CD4-positive, alpha-beta T cell treated with Interleukin-1 beta for 1 hour (primary cell): ENCODE measurements at places on chromosomes 1 and 21.

DNA sequence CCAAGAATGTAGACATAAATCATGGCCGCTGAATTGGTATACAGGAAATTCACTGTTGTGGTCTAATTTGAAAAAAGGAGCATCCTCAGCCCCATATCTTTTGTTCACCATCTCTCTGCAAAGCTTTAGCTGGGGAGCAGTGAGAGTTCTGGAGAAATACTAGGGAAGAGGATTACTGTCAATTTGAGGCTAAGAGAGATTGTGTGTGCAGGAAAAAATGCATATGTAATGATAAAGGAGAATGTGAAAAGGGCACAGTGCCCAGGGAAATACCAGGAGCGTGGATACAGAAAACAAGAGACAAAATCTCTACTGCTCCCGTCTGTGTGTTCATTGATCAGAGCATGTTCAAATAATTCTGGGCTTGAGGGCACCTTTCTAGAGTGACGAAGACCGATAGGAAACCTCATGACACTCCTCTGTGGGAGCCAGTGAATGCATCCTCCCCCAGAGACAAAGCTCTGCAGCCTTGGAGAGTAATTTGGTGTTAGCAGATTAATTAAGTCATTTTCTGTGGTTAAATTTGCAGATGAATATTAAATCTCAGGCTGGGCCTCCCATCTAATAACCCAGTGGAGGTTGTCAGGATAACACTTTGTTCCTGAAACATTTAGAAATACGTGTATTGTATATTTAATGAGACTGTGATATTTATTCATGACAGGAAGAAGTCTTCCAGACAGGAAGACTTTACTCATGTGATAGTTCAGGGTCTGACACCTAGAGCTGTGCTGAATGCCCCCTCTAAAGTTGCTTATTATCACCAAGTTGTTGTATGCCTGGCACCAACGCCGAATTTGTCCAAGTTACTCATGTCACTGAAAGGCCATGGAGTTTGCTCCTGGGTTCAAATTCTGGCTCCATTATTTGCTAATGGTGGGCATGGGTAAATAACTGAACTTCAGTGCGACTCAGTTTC, 287.3 kb upstream of the SGIP1 start:
- no peak for DNase-seq

DNA sequence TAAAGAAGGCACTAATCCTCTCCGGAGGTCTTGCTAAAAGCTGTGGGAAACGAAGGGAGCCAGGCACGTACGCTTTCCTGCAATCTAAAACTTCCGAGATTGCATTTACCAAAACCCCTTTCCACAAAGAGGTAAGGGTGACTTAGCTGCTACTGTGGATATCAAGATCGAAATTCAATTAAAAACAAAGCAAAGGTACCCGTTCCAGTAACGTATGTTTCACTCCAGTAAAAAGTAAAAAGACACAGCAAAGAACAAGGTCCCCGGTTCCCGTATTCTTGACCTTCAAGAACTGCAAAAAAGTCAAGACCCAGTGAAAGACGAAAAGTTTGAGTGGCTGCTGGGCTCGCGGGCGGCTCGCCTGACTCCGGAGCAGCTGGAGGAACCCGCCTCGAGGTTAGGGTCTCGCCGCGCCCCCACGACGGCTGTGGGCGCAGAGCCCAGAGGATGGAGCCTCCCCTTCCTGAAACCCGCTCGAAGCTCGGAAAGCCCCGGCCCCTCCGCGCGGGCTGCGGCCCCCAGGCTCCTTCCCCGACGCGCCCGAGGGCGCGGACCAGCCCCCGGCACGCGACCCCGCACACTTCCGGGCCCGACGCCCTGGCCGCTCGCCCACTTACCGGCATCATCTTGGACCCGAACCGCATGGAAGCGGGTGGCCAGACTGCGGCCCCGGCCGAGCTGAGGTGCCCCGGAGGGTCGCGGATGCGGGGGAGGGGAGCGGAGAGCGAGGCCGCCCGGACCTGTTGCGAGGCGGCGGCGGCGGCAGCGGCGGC, 524 bp downstream of the TP53BP2 start:
- DNase-seq: peak; percentile 68

DNA sequence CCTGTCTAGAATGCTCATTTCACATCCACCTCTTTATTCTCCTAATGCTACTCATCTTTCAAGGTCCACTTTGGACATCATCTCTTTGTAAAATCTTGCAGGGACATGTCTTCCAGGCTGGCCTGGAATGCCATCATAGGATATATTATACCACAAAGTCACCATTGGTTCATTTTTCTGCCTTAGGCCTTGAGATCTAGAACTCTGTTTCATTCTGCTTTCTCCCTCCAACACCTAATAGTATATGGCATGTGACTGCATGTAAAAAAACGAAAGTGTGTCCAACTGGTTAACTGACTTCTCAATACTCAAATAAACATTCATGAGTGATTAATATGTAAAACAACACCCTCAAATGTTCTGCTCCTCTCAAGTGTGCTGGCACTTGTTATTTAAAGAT, 84.1 kb downstream of the RGS2 start:
- no peak for DNase-seq

DNA sequence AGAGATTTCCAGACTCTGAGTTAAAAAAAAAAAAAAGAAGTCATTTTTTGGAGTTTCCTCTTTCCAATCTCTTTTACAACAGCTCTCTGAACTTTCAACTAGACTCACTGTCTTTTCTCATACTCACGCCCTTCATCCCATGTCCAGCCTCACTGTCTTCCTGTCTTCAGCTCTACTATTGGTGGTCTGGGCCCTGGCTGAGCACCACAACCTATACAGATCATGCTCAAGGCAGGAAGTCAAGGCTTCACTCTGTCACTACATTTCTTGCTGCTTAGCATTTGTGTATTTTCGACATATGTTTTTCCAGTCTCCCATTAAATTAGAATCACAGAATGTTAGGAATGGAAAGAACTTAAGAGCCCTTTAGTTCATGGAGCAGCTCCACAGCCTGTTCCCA, 106.4 kb upstream of the PPP2R5A start:
- DNase-seq: no peak

DNA sequence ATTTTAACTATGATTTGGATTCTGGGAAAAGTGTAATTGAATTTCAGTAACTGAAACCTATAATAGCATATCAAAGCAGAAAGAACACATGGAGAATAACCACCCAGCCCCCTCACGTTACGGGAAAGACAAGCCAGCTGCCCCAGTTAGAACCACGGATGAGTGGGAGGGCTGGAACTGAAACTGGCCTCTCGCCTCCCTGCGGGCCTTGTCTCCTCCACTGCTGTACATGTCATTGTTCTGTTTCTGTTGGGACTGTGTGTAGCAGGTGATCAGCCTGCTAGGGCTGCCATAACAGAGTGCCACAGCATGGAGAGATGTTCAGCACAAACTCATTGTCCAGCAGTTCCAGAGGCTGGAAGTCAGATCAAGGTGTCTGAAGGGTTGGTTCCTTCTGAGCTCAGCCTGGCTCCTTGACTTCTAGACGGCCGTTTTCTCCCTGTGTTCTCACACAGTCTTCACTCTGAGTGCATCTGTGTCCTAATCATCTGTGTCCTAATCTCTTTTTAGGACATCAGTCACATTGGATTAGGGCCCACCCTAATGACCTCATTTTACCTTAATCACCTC, 52.4 kb downstream of the MAP3K21 start:
- no peak for DNase-seq

GRCh38 chr1:5985250-5985649, 7.0 kb downstream of the NPHP4 start:
- DNase-seq: no peak

- peak; percentile 37 for DNase-seq
These were observed 531 bp upstream of the HMGN2 start for GRCh38 chr1:26471498-26472319.

- DNase-seq: no peak
These were observed 37.7 kb downstream of the AGL start for GRCh38 chr1:99887890-99888289.

GRCh38 chr1:200279810-200280411, 129.9 kb downstream of the ZNF281 start:
- DNase-seq: no peak

GRCh38 chr1:229254910-229255541, 15.9 kb upstream of the RAB4A start:
- peak; percentile 39 for DNase-seq

GRCh38 chr1:205477121-205477758, 21.4 kb upstream of the BLACAT1 start:
- DNase-seq: no peak

DNA sequence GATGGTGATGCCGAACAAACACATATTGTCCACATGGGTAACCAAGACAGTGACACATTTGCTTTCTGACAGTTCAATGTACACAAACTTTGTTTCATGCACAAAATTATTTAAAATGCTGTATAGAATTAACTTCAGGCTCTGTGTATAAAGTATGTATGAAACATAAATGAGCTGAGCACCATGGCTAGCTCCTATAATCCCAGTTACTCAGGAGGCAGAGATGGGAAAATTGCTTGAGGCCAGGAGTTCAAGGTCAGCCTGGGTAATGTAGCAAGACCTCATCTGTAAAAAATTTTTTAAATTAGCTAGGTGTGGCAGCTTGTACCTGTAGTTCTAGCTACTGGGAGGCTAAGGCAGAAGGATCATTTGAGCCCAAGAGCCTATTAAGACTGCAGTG, 19.2 kb upstream of the RC3H1 start:
- DNase-seq: no peak

GRCh38 chr1:30460661-30461060, 262.7 kb downstream of the MATN1 start:
- no peak for DNase-seq

- DNase-seq: no peak
These were observed 18.7 kb upstream of the CLDN8 start for GRCh38 chr21:30234643-30235042.

- DNase-seq: no peak
These were observed 69.2 kb downstream of the OBSCN start for GRCh38 chr1:228276901-228277490.

DNA sequence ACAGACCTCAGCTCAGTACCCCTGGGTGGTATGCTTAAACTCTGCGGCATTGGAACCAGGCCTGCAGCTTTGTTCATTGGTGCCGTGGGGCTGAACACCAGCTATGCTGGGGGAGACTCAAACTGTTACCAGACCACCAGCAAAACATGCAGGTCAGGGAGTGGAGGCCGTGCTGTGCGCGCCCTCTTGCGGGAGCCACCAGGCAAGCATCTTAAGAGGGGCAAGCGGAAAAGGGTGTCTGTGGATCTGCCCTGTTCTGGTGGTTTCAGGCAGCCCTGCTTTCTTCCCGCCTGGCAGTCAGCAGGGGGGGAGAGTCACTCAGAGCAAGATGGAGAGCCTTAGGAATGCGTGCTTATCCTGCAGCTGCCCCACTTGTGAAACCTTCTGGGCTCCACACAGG, 276.9 kb upstream of the ZRANB2 start:
- no peak for DNase-seq

GRCh38 chr1:166956057-166956850, 19.1 kb downstream of the ILDR2 start:
- no peak for DNase-seq

DNA sequence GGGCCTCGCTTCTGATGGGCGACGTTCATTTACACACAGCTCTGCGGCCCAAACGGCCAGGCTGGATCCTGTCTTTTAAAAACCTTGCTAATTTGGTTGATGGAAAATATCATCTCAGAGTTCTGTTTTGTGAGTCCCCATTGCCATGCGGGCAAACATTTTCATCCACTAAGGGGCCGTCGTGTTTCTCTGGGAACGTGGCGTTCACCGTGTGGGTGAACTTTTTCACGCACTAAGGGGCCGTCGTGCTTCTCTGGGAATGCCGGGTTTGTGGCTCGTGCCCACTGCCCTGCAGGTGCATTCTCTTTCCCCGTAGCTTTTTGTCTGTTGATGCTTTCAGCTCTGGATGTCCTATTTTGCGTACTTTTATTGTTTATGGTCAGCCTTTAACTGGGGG, 6.8 kb downstream of the COL18A1 start:
- no peak for DNase-seq

DNA sequence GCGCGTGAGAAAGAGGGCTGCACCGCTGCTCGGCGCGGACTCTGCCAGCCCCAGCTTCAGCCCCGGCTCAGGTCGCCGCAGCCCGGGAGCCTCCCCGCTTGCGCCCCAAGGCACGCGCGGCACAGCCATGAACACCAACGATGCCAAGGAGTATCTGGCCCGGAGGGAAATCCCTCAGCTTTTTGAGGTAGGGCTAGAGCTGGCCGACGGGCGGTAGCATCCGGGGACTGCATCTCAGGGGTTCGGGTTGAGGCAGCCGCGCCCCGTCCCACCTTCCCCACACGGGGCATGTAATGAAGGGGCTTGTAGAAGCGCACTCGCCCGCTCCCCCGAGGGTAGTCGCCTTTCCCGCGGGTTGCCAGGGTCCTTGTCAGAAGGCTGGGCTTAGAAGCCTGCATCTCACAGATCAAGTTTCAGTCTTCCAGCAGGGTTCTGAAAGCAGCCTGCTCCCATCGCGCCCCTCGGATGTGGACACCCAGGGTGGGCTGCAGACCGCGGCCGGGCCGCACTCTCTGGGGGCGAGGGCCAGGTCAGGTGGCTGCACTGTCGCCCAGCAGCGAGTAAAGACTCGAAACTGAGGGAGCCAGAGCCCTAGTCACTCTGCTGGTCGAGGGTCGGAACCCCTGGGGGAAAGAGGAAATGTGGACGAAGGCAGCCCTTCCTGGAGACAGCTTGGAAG, 507 bp downstream of the AK5 start:
- peak; percentile 31 for DNase-seq

GRCh38 chr1:224080115-224080774, 33.7 kb upstream of the FBXO28 start:
- DNase-seq: no peak

GRCh38 chr1:53025769-53026112, 36.3 kb upstream of the PODN start:
- DNase-seq: no peak

GRCh38 chr1:106406114-106406513, 650.4 kb upstream of the PRMT6 start:
- no peak for DNase-seq

DNA sequence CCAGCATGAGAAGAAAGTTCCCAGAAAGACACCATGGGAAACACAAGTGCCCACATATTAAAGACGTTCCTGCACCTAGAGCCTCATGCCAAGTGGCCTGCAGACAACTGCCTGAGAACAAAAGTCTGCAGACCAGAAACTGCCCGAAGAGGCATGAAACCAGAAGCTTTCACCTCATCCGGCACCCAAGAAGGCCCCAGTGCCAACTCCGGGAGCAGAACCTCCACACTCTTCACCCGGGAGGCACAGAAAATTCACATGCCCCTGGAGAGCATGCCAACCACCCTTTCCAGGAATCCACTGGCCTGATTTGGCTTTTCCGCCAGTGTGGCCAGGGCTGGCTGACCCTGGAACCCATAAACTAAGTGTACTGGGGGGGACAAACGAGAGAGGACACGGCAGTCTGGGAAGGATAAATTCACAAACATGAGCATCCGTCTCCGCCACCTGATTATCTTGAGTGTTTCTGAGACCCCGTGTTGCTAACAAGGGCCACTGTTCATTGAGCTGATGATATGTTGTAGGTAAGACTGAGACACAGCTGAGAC, 6.8 kb downstream of the TFF2 start:
- no peak for DNase-seq

GRCh38 chr1:26991310-26992116, 2.0 kb upstream of the TRNP1 start:
- DNase-seq: peak; percentile 54

DNA sequence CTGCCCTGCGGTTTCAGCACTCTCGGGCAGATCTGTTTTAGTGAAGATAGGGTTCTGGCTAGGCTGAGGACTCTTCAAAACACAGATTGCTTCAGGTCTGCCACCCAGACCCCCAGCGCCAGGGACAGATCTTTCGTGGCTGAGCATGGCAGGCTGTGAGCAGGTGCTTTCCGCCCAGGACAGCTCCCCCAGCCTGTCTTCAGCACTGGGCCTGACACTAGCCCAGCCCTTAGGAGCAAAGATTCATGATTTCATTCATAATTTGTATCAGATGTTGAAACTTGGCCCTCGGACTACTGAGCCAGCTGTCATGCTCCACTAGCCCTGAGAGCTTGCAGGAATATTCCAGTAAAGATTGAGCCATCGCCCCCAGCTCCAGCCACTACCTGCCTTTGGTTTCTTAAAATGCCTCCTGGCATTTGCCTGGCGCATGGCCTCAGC, 5.9 kb downstream of the ADPRS start:
- DNase-seq: no peak
